ENCODE measurements at places on chromosomes 12 and 14.
A peak's percentile ranks its signal among the peaks of the same experiment; 100 is the strongest.

DNA sequence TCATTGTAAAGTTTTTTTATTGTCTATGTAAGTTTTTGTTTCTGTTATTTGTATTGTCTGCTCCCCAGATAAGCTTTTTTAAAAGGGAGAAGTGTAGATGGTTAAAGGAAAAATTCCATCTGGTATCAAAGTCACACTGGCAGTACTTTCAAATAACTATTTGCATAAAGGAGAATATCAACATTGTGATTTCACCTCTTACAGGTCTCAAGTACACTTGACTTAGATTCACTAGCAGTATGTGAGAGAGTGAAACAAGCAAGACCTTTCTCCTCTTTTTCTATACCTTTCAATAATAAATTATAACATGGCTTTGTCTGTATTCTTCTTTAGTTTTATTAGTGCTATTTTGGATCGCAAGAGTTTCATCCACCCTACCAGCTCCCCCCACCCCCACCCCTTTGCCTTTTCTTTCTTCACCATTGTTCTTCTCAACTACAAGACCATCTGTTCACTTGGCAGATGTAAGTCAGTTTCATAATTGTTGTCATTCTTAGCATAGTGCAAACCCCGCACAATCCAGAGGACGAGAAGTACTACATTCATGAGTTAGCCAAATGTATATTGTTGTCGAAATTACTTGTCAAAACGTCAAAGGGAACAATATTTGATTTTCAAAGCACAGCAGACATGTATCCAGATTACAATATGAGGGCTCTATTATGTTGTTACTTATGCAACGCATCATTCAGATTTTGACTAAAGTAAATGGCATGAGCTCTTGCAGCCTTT lies 602.7 kb upstream of the FLRT2 start:
- peak; percentile 15 for DNase-seq

DNA sequence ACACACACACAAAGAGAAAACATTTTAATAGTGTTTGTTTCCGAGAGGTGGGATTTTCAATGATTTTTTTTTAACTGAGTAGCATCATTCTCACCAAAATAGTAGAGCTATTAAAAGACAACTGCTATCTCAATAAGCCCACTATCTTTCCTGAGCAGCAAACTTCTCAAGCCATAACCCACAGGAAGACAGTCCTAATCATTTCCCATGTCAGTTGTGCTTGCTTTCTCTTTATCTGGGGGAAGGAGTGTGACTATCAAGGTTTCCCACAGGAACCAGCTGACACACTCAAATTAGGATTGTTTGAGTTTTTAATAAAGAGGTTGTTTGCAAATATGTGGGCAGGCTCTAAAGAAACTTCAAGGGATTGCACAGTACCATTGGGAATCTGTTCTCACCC lies 4.9 kb upstream of the MAX start:
- DNase-seq, result no peak

- DNase-seq, result no peak
Observed at GRCh38 chr12:53738406-53739213, 11.4 kb upstream of the CALCOCO1 start.

DNA sequence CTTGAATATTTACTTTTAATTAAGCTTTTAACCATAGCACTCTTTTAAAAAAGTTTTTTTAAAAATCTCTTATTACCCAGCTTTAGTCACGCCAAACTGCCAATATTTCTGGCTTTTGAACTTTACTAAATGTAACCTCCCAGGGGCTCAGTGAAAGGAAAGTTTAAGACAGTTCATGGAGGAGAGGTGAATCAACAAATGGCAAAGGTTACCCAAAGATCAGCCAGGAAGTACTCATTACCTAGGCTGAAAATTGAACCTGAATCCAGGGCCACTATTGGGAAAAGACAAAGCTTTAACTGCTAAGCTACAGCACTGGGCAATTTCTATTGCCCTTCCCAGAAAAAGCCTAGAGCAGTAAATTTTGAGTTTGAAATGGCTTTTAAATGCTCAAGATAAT lies 282.2 kb downstream of the GPHN start:
- DNase-seq, result no peak

GRCh38 chr12:57964421-57964820 lies 23.1 kb downstream of the ATP23 start:
- DNase-seq, result no peak

- no peak for DNase-seq
Observed at GRCh38 chr12:3085341-3086139, 8.4 kb downstream of the TSPAN9 start.

DNA sequence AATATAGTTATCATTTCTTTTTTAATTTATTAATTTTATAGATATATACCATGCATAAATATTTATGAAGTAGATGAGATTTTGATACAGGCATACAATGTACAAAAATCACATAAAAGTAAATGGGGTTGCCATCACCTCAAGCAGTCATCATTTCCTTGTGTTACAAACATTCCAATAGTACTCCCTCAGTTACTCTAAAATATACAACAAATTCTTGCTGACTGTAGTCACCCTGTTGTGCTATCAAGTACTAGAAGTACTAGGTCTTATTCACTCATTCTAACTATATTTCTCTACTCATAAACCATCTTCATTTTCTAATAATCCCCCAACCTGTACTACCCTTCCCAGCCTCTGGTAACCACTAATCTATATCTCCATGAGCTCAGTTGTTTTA lies 432.6 kb upstream of the SYT1 start:
- peak; percentile 10 for DNase-seq

DNA sequence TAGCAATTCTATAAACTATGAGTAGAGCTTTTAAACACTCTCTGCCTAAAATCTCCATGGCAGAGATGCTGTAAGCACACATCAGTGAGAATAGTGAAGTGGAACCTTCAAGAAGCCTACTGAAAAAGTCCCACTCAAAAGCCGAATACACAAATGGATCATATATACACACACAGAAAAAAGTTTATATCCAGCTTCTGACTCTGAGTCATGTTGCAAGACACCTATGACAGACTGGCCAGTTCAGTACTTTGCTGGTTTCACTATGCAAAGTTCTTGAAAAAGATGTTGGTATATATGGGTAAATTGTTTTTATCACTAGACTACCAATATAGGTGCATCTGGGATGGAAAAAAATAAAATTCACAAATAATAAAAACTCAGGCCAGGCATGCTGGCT lies 126.1 kb downstream of the KCNK10 start:
- DNase-seq, result no peak

- DNase-seq, result no peak
Observed at GRCh38 chr12:104422441-104422840, 34.3 kb upstream of the CHST11 start.

DNA sequence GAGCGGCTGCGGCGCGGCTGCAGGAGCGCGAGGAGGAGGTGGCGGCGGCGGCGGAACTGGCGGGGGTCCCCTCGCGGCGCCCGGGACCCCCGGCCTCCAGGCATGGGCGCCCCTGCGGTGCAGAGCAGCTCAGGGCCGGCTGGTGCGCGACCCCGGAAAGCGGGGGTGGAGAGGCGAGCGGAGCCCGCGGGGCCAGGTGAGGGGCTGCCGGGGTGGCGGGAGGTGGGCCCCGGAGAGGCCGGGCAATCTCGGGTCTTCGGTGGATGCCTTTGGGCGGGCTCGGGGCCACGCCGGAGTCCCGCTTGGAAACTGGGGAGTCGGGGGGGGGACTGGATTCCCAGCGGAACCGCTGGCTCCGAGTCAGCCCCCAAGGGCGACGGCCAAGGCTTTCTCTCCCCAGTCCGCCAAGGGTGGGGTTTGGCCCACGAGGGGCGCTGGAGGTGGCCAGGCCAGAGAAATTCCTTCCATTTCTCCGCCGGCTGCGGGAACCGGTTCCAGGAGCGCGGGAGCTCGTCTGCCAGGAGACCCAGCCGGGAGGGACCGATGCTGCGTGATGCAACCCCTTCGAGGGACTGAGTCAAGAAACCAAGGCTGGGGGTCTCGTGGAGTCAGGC lies 13.9 kb upstream of the NR4A1 start:
- DNase-seq, result peak; percentile 49

DNA sequence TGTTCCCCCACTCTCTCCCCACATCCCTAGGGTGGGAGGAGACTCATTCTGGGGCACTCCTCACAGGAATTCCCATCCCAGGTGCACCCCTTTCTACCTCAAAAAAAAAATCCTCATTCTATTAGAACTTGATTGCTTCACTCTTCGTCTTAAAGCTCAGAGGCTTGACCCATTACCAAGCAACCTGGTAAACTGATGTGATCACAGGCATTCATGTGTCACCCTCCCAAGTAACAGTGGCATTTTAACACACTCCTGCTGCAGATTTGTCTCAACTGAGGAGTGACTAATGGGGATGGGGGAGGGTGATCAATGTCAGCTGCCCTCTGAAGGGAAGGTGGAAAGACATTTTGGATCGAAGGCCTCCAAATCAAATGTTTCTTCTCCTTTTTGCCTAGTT lies 78.1 kb upstream of the PTHLH start:
- peak; percentile 33 for DNase-seq

- no peak for DNase-seq
Observed at GRCh38 chr12:108048686-108049085, 80.4 kb upstream of the WSCD2 start.

DNA sequence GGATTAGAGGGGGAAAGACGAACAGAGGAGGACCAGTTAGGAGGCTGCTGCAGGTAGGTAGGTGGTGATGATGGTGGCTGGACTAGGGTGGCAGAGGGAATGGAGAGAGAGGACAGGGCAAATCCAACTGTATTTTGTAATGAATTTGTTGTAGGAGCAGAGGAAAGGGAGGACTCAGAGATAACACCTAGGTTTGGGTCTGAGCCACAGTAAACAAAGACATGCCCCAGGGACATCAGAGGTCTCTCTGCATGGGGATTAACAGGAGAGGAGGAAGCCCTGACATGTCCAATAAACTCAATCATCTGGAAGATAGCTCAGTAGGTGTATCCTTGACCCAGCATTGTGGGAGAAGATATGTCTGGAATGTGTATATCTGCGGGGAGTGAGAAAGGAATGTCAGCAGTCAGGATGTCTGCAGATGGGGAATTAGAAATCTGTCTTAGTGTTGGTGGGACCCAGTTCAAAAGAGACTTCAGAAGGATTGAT lies 4.7 kb upstream of the SLC48A1 start:
- peak; percentile 68 for DNase-seq

DNA sequence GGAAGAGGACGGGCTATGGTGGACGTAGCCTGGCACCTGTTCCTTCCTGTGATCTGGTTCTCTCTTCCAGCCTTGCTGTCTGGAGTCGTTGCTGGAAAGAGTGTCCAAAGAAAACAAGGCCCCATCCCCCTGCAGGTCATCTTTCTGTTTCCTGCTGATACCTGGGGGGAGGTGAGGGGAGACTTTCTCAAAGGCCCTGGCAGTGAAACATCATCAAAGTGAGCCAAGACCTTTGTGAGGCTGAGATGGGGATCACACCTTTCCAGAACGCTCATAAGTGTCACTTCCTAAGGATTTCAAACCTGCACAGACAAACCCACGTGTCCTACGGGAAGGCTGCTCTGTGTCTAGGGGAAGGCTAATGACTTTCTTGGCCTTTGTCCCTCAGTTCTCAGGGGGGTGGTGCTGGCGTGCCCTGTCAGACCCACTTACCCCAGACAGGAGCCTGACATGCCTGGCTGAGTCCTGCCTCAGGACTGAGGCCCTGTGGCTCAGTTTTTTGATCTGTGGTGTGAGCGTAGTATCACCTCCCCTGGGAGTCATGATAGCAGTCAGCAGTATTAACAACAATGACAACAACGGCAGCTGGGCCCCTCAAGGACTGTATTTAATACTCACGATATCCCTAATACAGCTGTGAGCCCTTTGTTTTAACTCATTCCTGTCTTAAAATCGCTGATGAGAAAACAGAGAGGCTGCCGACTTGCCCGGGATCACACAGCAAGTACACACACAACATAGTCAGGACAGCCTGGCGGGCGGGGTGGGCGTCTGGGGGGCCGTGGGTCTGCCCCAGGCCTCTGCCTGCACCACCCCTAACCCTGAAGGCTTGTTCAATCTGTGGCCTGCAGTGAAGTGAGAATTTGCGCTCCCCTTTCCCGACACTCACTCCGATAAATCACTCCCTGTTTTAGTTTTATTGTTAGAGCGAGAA lies 235.2 kb downstream of the SLC41A2 start:
- DNase-seq, result no peak

GRCh38 chr12:9127936-9128663 lies 12.4 kb upstream of the A2M start:
- DNase-seq, result no peak

- DNase-seq, result no peak
Observed at GRCh38 chr14:101827286-101827685, 65.8 kb downstream of the PPP2R5C start.

GRCh38 chr14:20846560-20846959 lies 43.9 kb upstream of the RNASE1 start:
- DNase-seq, result no peak

GRCh38 chr12:132597333-132598316 lies 12.8 kb downstream of the LRCOL1 start:
- DNase-seq, result peak; percentile 70

- peak; percentile 74 for DNase-seq
Observed at GRCh38 chr14:22900081-22900799, 17.2 kb downstream of the REM2 start.
